ENCODE measurements at places on chromosomes 2 and 18.
A peak's percentile ranks its signal among the peaks of the same experiment; 100 is the strongest.

- DNase-seq: no peak
Observed at GRCh38 chr2:170949415-170949814, 20.4 kb downstream of the GORASP2 start.

- no peak for DNase-seq
Observed at GRCh38 chr2:119254601-119255080, 31.0 kb downstream of the STEAP3 start.

DNA sequence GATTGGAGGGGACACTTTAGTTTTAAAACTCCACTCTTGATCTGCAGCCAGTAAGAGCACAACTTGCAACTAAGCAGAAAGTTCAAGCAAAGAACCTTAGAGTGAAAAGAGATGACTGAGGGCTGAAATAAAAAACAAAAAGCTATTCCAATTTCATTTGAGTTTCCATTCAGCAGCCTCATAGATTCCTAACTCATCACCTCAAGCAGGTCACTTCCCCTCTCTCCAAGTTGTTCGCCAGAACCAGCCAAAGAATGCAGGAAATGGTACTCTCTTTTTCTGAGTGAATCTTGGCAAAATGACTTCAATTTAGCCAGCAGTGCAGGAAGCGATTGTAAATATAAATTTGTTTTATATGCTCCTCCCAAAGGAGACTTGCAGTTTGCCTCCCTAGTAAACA, 213.3 kb downstream of the SETBP1 start:
- DNase-seq: no peak

DNA sequence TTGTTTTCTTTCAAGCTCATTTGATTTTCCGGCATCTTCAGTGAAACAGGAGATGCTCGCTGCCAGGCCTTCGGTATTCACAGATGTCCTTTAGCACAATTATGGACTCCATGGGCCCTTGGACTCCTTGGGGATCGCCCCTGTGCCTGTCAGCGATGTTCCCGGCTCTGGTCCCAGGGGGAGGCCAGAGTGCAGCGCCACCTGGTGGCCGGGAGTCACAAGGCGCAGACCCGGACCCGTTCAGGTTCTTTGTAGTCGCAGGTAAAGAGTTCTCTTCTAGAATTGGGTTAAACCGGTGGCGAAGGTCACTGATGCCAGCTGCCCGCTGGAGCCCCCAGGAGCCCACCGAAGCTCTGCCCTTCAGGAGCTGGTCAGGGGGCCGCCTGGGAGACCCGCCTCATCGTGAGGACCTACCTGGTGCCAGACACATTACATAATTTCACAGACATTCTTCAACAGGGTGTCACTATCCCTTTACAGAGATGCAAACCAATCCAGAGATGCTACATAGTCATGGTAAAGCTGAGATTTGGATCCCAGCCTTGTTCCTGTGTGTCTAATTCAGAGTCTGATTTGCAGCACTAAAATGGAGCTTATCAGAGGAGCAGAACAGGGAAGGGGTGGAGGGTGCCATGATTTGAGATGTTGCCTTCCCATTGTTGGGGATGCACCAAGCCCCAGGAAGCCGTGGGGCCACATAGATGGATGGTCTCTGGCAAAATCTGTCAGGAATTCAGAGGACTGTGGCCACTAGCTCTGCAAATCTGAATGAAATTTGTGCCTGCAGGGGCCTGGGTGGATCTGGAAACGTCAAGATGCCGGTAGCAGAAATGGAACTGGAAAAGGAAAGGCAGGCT, 6.0 kb upstream of the INPP5D start:
- DNase-seq: peak; percentile 41
